Lung microvascular endothelial cell (primary cell): ENCODE measurements at places on chromosomes 16 and 17.
A peak's percentile ranks its signal among the peaks of the same experiment; 100 is the strongest.

DNA sequence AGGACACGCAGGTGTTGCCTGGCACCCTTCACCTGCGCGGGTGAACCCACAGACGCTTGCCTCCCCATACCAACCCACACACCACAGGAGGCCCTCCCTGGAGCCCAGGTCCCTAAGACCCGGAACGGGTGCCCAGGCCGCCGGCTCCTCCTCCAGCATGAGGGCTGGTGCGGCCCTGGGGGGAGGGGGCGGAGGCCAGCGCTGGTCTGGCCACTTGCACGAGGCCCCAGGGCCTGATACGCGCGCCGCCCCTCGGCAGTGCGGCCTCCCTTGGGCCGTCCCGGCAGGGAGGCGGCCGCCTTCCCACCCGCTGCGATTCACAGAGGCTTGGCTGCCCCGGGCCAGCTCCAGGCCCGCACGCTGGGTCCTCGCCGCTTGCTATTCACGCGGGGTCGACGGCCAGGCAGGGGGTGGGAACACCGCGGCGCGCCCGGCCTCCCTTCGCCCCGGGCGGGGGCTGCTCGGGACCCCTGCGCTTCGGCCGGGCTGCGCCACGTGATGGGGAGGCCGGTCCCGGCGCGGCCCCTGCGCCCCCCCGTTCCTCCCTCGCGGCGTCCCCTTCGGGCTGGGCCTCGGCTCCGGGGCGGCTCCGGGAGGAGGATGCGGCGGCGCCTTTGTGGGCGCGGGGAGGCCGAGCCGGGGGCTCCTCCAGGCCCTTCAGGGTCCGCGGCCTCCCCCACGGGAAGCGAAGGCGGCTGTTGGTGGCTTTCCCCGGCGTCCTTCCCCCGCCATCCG, 685 bp downstream of the FASN start:
- DNase-seq = peak; percentile 74

GRCh38 chr17:356671-357434, 4.2 kb upstream of the RPH3AL start:
- DNase-seq = no peak

DNA sequence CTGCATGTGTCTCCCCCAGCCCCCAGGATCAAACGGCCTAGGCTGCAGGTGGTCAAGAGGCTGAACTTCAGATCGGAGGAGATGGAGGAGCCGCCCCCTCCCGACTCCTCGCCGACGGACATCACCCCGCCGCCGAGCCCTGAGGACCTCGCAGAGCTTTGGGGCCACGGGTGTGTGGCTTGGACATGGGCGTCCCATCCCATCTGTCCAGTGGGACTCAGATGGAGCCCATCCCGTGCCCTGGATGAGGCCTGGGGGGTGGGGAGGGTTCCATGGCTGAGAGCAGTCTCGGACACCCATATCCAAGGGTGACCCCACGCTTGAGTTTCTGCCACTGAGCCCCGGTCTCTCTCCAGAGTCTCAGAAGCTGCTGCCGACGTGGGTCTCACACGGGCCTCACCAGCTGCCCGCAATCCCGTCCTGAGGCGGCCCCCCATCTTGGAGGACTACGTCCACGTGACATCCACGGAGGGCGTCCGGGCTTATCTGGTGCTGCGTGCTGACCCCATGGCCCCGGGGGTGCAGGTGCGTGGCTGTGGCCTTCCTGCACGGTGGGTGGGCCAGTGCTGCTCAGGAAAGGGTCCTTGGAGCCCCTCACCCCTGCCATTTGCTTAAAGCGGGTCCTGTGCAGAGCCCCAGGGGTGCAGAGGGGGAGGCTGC, 901 bp downstream of the CHTF18 start:
- DNase-seq = no peak

- DNase-seq = peak; percentile 61
These were observed 50.2 kb downstream of the CDK5R1 start for GRCh38 chr17:32536736-32537643.

DNA sequence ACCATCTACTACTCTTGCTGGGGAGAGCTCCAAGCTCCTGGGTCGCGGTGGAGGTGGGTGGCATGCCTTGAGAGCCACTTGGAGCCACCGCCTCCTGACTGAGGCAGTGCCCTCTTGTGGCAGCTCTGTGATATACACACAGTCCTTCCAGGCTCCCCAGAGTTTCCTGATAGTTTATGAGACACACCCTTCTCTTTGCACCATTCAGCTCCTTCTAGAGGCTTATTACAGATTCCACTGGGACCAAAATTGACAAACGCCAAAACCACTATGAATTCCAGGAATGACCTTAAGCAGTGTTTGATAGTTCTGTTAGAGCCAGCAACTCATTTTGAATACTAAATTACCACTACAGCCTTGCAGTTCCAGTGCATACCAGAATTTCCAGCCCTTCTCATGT, 170.1 kb upstream of the CDH13 start:
- peak; percentile 59 for DNase-seq

DNA sequence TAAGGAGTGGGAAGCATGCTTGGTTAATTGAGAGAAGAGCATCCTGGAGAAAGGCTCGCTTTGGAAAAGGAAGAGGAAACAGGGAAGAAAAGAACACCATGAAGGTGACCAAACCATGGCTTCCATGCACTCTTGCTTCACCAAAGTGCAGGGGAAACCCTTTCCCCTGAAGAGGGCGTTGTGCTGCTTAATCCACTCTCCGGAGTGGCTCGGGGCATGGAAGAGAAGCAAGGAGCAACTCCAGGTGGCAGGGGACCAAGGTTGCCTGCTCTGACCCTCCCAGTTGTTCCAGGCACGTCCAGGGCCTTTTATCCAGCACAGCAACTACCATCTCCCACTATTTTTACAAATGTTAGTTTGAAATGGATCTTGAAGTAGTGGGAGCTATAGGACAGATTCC, 108.1 kb downstream of the STX8 start:
- no peak for DNase-seq

DNA sequence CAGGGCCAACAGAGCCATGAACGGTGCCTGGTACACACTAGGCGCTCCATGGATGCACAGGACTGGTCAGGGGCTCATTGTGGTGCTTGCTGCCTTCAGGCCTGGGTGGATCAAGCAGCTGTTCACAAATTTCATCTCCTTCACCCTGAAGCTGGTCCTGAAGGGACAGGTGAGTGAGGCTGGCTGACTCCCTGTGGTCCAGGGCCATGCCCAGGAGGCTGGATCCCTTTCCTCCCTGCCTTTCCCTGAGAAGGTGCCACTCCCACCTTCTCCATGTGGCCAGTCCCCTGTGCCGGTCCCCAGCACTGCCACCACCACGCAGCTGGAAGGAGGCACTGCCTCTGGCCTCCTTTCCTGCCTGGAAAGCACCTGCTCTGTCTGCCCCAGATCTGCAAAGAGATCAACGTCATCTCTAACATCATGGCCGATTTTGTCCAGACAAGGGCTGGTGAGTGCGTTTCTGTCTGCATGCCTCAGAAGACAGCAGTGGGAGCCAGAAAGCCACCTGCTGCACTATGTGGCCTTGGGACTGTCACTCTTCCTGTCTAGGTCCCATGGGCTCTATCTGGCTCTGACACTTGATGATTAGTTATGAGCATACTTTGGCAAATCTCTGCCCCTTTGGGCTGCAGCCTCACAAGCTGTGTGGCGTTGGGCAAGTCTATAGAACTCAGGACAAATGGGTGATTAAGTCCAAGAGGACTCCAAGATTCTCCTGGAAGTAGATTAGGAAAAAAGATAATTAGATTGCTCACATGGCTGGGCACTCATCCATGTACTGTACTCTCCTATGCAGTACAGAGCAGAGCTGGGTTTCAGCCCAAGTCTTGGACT, 9.4 kb downstream of the CETP start:
- DNase-seq = no peak

GRCh38 chr17:57294629-57295501, 38.5 kb downstream of the MSI2 start:
- no peak for DNase-seq

DNA sequence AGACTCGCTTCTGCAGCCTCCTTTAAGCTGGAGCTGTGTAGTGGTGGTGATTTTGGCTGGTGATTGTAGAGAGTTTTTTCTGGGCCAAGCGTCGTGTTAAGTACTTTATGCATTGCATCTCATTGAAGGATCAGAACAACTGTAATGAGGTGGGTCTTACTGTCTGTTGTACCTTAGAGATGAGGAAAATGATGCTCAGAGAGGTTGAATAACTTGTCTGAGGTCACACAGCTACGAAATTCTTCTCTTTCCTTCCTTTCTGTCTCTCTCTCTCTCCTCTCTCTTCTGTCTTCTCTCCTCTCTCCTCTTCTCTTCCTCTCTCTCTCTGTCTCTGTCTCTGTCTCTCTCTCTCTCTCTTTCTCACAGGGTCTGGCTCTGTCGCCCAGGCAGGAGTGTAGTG, 82.8 kb downstream of the CNGB1 start:
- no peak for DNase-seq

- no peak for DNase-seq
These were observed 26.2 kb downstream of the PLCD3 start for GRCh38 chr17:45106096-45106495.

GRCh38 chr16:78209951-78210661, 110.7 kb downstream of the WWOX start:
- no peak for DNase-seq

GRCh38 chr17:54813896-54814295, 86.8 kb upstream of the TOM1L1 start:
- DNase-seq = no peak

DNA sequence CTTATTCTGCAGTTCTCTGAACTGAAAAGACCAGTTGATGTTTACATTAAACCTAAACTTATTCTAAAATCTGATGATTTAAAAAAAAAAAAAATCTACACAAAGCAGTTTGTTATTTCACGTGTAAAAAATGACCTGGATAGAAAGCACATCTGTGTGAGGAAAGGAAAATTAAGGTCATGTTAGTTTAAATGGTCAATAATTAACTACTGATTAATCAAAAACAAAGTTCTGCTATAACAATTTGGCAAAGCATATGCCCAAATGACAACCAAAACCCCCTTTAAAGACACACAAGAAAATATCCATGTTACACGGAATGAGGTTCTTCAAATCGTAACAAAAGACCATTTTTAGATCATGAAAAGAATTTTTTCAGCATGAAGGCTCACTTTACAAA, 30.4 kb downstream of the CACNG1 start:
- no peak for DNase-seq

- DNase-seq = peak; percentile 23
These were observed 37.1 kb downstream of the KNOP1 start for GRCh38 chr16:19680881-19681340.

GRCh38 chr17:59848778-59849177, 44.0 kb downstream of the TUBD1 start:
- DNase-seq = no peak

- no peak for DNase-seq
These were observed 87.4 kb upstream of the COX10 start for GRCh38 chr17:13981881-13982280.

DNA sequence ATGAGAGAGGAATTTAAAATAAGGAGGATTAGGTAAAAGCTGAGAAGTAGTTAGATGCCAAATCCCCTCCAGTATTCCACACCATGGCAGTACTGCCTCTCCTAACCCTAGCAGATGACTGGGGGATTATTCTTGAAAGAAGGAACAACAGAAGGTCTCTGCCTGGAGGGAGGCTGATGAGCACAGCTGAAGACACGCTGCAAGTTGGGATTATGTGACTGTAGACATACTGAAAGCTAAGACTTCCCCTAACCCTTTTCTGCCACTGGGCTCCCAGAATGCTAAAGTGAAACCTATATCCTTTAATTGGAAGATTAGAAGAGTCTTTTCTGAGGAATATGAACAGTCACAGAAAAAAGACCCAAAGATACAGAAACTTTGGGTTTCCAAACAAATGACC, 27.7 kb upstream of the SLC46A1 start:
- no peak for DNase-seq

DNA sequence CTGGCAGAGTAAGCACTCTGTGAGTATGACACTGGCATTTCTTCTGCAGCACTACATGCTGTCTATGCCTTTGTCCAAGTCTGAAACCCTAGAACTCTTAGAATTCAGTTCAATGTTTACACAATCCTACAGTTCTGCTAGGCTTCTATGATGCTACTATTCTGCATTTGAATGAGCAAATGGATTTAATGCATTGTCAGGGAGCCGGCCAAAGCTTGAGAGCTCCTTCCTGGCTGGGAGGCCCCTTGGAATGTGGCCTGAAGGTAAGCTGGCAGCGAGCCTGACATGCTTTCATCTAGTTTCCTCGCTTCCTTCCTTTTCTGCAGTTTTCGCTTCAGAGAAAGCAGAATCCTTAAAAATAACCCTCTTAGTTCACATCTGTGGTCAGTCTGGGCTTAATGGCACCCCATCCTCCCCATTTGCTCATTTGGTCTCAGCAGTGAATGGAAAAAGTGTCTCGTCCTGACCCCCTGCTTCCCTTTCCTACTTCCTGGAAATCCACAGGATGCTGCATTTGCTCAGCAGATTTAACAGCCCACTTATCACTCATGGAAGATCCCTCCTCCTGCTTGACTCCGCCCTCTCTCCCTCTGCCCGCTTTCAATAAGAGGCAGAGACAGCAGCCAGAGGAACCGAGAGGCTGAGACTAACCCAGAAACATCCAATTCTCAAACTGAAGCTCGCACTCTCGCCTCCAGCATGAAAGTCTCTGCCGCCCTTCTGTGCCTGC, at the start of gene CCL2:
CCL2 (plus strand) TSS at position 635 of the 730 bp plus-strand sequence; CDS start at position 700, 65 bp downstream.
- peak; percentile 88 for DNase-seq

- DNase-seq = peak; percentile 27
These were observed 201.6 kb upstream of the C17orf78 start for GRCh38 chr17:37174205-37174604.

DNA sequence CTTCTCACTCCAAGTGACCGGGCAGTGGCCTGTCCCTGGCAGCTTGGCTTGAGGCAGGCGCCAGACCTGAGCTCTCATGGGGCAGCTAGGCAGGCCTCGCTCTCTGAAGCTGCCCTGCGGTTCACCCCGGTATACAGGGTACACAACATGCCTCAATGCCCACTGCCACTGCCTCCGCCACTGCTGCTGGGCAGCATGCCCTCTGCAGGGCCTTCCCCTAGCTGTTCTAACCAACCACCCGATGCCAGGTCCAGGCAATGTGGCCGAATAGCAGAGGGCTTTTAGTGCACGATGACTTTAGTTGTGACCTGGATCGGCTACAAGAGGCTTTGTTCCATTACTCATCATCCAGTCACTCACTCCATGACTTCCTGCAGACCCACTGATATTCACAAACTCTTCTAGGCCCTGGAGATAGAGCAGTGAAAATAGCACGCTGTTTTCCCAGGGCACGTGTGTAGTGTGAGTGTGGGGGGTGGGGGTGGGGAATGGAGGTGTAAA, 19.7 kb downstream of the CDC42EP4 start:
- peak; percentile 93 for DNase-seq

DNA sequence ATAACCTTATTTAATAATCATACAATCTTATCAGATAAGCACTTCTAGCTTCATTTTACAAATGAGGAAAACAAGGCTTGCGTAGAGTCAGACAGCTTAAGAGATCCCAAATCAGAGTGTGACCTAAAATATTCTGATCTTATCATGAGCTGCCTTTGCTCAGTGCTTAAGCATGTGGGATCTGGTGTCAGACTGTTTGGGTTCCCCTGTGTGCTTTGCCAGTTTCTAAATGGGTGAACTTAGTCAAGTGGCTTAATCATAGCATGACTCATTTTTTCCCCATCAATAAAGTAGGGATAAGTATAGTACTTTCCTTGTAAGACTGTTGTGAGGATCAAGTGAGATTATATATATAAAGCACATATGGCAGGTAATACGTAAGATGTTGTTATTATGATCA, 612.6 kb upstream of the C16orf82 start:
- no peak for DNase-seq

GRCh38 chr16:65119435-65119834, 2.4 kb downstream of the CDH11 start:
- DNase-seq = no peak

- no peak for DNase-seq
These were observed 7.1 kb upstream of the DCAF7 start for GRCh38 chr17:63542942-63543821.

- peak; percentile 33 for DNase-seq
These were observed 525 bp downstream of the CD2BP2 start for GRCh38 chr16:30354423-30355143.
